ENCODE measurements at places on chromosomes 4 and X. TPM values are rescaled to one million over a fixed set of nuclear protein-coding genes. Genes with fewer than 3 reads are reported as not detected.

DNA sequence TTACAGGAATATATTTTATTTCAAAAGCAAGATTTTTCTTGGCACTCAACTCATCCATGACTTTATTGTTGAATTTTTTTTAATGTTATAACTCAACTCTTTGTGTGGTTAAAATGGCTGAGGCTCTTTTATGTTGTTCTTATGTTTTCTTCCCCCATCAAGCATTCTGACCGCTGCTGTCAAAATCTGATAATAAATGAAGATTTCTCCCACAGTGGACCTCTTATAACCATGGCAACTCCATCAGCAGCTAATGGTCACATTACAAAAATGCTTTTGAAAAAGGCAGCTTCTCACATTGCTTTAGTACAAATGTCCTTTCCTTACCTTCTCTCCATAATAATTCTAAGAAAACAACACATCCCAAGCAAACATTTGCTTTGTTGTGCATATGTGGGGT lies 96.0 kb upstream of the ATOH1 start:
- DNase-seq, result no peak

DNA sequence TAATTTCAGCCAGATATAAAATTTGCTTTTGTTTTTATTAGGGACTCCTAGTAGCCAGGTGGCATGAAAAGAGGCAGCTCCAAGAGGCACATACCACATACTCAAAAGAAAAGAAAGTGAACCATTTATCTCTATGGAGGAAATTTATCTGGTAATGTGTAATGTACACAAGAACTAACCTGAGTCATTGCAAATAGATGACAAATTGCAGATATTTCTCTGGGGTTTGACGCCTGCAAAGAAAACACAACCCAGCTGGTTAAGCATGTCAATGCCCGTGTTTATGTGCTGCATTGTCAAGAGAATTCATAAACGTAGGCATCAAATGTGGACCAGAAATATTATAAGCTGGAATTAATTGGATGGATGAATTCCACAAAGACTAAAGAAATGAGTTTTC lies 46.9 kb upstream of the PHKA2 start:
- DNase-seq, result no peak

DNA sequence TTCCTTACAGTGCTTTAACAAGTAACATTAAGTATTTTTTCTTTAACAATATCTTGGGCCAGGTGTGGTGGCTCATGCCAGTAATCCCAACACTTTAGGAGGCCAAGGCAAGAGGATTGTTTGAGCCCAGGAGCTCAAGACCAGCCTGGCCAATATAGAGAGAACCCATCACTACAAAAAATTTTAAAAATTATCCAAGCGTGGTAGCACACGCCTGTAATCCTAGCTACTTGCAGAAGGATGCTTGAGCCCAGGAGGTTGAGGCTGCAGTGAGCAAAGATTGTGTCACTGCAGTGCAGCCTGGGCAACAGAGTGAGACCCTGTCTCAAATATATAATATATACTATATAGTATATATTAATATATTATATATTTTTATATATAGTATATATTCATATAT lies 162.2 kb downstream of the ZNF674 start:
- DNase-seq, result no peak

Gene MAGEC2
- not detected for total RNA-seq

- no peak for DNase-seq
Observed at GRCh38 chr4:22090661-22091351, 142.2 kb upstream of the KCNIP4 start.

Gene BMP3
- total RNA-seq, result 7.7 TPM

DNA sequence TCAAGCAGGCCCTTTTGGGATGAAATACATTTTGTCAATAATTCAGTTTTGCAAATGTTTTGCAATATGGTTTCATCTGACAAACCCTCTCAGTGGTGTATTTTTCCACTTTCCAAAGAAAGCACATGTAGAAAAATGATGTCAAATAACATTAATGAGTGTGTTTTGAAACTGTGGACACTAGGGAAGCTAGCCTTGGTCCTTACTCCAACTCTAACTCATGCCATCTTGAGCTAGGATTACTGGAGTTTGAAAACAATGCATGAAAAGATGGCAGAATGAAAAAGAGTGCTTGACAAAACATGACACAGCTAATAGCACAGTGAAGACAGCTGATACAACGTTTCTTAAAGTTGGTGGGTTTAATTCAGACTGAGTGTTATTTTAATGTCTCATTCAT lies 41.4 kb downstream of the HAND2 start:
- DNase-seq, result no peak

Gene KLB
- total RNA-seq, result 0.80 TPM

Gene PDGFRA
- 79.2 TPM for total RNA-seq

GRCh38 chr4:123299212-123299691 lies 97.3 kb upstream of the SPRY1 start:
- no peak for DNase-seq

Gene ZFP42
- total RNA-seq, result 0.91 TPM

- no peak for DNase-seq
Observed at GRCh38 chr4:48944756-48945241, 38.2 kb upstream of the OCIAD2 start.

Gene BMPR1B
- total RNA-seq, result 2.3 TPM

- peak; percentile 69 for DNase-seq
Observed at GRCh38 chrX:13721819-13722519, 12.5 kb downstream of the TRAPPC2 start.

Gene NKRF
- total RNA-seq, result 7.2 TPM

DNA sequence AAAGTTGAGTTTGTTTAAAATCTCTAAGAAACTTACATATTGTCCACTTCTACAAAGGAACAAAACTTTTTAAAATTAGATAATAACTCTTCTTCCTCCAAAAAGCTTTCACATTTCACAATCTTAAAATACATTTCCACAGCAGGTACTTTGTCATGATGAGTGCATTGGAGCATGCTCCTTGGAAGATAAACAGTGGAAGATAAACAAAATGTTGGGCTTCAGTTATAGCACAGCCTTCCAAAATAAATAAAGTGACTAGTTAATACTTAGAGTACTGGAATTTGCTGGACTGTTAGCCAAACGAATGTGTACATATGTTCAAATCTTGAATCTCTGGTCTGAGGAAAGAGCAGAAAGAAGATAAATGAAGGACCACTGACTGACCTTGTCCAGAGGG lies 54.9 kb upstream of the PDE5A start:
- DNase-seq, result peak; percentile 92

DNA sequence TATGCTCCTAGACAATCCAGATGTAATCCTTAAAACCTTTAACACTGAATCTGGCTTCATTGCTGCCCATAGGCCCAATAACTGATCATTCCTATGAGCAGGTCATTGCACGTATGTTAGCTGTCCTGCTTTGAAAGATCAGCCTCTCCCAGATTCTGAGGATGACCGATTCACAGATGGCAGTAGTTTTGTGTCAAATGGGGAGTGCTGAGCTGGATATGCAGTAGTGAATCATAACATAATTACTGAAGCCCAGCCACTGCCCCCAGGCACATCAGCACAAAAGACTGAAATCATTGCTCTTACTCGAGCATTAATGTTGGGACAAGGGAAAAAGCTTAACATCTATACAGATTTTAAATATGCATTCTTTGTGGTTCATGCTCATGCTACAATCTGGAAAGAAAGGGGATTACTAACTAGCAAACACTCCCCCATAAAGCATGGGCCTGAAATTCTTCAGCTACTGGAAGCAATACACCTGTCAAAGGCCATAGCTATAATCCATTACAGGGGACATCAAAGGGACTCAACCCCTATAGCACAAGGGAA lies 16.4 kb upstream of the ZNF280C start:
- no peak for DNase-seq

Gene AMBN
- total RNA-seq, result not detected

Gene KANTR
- total RNA-seq, result 30.5 TPM

DNA sequence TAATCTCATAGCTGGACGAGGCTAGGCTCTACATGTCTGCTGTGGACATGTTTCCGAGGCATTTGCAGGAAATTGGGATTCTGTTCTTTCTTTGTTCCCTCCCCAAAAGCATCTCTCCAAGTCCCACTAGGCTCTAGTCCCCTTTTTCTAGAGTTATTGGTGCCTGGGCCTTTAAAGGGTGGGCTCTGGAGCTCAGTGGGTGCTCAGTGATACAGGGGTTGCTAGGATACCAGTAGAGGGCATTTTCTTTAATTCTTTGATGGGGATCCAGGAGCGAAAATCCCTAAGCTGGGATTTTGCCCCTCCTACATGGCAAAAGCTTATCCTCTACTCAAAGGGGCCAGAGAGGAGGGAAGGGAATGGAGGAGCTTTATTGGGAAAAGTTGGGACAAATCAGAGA lies 34.2 kb downstream of the ARHGEF9 start:
- DNase-seq, result no peak

- DNase-seq, result peak; percentile 54
Observed at GRCh38 chr4:124415146-124415545, 297.4 kb downstream of the ANKRD50 start.

Gene CXCL3
- total RNA-seq, result 37.0 TPM

- DNase-seq, result no peak
Observed at GRCh38 chr4:4990857-4991540, 28.3 kb downstream of the CYTL1 start.

Gene CENPVL2
- not detected for total RNA-seq

Gene SLC6A14
- total RNA-seq, result 38.0 TPM

GRCh38 chr4:134627366-134627765 lies 425.8 kb upstream of the PABPC4L start:
- no peak for DNase-seq

GRCh38 chrX:106730401-106730800 lies 3.9 kb downstream of the RNF128 start:
- no peak for DNase-seq

- DNase-seq, result peak; percentile 60
Observed at GRCh38 chrX:56564921-56565840, 1.8 kb downstream of the UBQLN2 start.

GRCh38 chrX:10831716-10832502 lies 211.5 kb upstream of the MID1 start:
- no peak for DNase-seq

- no peak for DNase-seq
Observed at GRCh38 chr4:31548823-31549222, 828.7 kb downstream of the PCDH7 start.

DNA sequence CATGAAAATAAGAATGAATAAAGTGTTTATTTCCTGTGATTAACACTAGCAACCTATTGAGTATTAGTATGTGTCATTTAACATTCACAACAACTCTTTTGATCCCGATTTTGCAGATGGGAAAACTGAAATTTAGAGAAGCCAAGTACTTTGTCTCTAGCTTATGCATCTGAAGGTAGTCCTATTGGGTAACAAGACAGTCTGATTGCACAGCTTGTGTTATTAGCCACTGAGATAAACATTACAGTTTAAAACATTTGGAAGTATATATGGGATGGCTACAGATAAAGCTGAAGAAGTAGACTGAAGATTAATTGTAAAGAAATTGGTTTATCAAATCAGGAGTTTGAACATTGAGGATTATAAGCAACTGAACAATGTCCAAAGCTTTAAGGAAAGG lies 99.6 kb upstream of the PDE5A start:
- DNase-seq, result no peak

Data from lung (tissue), 17 donors.